ENCODE measurements at places on chromosomes 11 and 22.

- no peak for DNase-seq
These were observed 23.7 kb downstream of the YWHAH start for GRCh38 chr22:31968022-31968421.

- no peak for DNase-seq
These were observed 22.2 kb upstream of the ELFN2 start for GRCh38 chr22:37449331-37450001.

GRCh38 chr22:17811119-17811518, 36.9 kb upstream of the BID start:
- DNase-seq = no peak

- no peak for DNase-seq
These were observed 5.1 kb downstream of the TOLLIP start for GRCh38 chr11:1304380-1304779.

DNA sequence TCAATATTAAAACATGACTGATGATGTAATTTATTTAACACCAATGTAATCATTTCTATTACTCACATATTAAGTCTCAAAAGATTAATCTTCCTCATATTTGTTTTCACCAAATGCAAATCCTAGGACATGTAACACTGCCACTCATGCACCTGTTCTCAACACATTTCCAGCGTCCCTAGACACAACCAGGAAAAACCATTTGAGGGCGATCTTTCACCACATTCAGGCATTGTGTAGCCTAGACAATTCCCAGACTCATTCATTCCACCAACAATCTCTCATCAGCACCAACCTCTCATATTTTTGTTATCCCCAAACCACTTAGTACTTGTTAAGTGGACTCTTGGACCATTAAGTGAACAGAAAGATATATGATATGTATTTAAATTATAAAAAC, 66.1 kb downstream of the SLC36A4 start:
- no peak for DNase-seq

DNA sequence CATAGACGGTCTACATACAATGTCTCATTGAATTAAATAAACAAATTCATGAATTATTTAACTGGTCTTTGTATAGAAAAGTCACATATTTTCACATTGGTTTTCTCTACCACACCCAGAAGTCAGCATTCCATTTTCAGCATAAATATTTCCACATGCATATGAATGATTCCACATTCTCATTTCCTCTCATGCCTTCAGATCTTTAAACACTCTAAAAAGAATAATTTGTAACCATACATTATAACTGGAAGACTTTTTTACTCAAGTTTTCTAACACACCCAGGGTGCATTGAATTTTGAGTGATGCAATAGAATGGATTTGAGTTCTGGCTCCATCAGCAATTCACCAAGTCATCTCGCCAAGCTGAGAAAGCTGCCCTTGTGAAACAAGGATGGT, 501.8 kb upstream of the TENM4 start:
- no peak for DNase-seq

DNA sequence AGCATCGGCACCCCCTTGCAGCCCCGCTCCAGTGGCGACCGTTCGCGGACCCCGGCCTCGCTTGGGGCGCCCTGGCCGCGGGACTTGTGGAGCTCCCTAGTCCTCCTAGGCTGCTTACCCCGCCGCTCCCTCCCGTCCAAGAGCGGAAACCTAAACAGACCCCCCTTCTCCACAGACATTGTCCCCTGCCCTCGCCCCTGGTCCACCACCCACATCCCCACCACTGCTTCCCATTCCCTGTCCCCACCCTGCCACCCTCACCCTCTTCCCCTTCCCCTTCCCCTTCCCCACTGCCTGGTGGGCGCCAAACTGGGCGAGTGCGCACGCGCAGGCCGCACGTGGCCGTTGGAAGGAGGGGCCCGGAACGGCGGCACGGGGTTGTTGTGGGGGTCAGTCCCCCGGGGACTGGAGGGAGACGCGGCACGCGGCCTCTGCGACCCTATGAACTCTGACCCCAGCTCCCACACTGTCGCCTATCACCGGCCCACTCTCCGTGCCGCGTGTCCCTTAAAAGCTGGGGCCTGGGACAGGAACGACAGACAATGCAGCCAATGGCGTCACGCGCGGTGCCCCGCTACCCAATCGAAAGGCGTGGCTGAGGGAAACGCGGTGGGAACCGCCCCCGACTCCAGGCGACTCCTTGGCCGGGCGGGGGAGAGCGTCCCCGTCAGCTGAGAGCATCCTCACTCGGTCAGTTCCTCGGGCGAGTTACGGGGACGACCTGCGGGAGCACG, at the start of gene SNX32:
SNX32 (plus strand) TSS at position 667 of the 734 bp plus-strand sequence. CDS start 103 bp downstream, outside the sequence.
- DNase-seq = peak; percentile 75

GRCh38 chr11:74731301-74732094, at the start of gene CHRDL2:
Gene CHRDL2, minus strand, starts transcription at chr11:74731426. Its CDS starts 538 bp downstream, at chr11:74730888.
- DNase-seq = no peak

GRCh38 chr11:33618956-33619355, 81.7 kb downstream of the C11orf91 start:
- no peak for DNase-seq

DNA sequence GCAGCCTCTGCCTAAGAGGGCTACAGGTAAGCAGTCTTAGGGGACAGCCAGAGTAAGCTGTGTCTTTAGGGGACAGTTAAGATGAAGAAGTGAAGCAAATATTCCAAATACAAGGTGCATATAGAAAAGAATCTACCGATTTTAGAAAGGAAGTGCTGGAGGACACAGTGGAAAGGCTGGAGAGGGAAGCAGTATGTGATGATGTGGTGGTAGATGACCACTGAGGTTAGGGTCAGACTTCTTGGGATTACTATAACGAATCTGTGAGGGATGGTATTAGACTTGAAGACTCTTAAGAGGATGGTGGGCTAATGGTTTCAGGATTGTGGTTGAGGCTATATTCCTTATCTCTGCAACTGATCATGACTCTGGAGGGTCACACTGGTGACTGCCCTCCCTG, 40.0 kb upstream of the PHOX2A start:
- no peak for DNase-seq

GRCh38 chr11:113555071-113555619, 79.9 kb upstream of the DRD2 start:
- DNase-seq = no peak

GRCh38 chr11:45847911-45848316, 639 bp downstream of the CRY2 start:
- DNase-seq = no peak

DNA sequence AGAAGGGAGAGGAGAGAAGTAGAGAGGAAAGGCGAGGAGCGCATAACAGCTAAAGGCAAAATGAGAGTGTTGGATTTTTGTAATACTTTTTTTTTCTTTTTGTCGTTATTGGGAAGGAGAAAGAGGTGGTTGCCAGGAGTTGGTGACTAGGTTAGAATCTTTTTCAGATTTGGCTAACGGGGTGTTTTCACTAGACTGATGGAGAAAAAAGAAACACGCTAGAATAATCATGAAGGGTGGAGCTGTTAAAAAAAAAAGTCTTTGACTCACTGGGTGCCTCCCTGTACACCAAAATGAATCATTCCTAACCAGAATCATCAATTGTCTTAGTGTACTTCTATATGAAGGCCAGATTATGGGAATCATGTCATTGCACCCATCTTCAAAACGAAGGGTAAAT, 12.7 kb downstream of the BLID start:
- DNase-seq = no peak

DNA sequence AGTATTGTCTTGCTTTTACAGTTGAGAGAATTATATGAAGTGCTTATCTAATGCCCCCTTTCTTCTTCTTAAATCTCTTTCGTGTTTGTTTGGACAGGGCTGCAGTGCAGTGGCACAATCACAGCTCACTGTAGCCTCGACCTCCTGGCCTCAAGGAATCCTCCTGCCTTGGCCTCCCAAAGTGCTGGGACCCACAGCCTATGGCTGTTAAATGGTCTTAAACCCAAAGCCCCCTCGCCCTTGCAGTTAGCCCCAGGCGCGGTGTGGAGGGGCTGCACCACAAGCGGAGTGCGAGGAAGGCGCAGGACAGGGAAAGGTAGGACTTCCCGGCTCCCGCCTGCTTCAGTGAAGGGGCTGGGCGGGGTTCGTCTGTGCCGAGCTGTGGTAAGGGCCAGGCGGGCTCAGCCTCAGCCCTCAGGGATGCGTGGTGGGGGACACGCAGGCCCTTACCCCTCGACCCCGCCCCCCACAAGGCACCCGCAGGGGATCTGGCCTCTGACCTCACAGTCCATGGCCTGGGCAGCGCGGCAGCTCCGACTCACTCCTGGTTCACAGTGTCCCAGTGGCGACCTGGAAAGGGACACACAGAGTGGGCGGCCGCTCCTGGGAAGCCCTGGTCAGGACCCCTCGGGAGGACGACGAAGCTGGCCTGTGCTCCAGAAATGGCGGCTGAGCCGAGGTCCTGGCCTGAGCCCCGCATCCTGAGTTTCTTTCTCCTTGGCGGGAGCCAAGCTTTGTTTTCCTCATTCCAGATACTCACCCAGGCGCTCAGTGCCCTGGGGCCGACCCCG, 24.5 kb downstream of the BID start:
- no peak for DNase-seq

DNA sequence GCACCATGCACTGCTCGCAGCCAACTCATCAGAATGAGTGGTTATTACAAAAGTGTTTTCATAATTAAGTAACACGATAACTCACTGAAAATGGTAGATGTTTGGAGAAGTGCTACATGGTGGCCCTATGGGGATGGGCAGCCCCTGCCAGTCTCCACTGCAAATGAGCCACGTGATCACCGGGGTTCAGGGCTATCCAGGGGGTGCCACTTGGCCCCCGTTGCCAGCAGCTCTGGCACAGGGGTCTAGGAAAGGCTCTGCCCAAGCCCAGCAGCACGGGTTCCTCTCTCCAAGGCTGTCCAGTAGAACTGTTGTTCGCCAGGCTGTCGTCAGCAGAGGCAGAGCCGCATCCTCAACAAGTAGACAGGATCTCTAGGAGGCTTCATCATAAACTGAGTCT, 382.1 kb upstream of the B3GAT1 start:
- DNase-seq = no peak

GRCh38 chr11:132960273-132961078, 571.8 kb downstream of the OPCML start:
- no peak for DNase-seq

- no peak for DNase-seq
These were observed 10.4 kb downstream of the AP1B1 start for GRCh38 chr22:29377979-29378378.

DNA sequence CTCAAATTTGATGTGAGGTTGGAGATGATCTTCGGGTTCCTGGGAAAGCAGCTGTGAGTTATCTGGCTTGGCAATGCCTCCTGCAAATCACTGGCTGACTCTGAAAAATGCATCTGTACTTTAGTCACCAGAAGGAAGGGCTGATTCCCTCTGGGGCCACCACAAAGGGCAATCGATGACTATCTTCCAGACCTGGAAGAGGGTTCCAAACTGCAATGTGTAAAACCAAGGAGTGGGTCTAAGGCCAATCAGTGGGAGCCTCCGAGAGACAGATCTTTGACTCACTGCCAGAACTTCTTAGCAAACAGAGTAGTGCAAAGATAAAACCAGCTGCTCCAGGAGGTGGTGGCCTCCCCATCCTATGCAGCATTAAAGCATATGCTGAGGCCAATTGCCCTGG, 29.1 kb upstream of the PAK1 start:
- DNase-seq = peak; percentile 34

DNA sequence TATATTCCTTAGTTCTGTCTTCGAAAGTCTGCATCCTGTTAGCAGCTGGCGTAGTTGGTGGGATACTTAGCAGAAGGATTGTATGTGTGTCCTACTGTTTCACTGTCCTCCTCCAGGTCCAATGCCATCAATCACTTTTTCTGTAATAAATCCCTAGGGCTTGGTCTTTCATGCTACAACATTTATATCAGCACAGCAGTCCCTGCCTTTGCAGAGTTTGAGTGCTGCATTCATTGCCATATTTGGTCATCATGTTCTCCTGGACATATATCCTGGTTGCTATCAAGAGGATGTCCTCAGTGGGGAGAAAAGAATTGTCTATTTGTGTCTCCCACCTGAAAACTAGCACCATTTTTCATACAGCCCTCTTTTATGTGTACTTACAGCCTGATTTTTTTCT, 67.0 kb downstream of the OR5AK2 start:
- DNase-seq = no peak

DNA sequence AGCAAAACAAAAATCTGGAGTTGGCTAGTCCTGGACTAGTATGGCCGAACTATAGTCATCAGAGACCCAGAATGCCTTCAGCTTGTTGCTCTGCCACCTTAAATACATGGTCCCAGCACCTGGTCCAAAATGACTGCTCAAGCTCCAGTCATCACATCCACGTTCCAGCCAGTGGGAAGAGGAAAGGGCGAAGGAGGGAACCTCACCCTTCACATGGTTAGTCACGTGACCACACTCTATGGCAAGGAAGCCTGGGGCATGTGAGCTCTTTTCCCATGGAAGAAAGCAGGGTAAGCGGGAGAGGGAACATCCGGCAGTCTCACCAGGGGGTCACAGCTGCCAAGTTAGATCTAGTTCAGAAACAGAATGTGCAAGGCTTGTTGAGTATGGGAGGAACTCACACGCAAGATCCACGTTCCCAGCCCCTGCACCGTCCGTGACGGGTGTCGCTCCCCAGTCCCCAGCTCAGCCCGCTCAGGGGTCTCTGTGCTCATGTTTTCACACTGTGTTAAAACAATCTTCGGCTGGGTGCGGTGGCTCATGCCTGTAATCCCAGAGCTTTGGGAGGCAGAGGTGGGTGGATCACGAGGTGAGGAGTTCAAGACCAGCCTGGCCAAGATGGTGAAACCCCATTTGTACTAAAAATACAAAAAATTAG, 1.9 kb upstream of the ANO9 start:
- DNase-seq = no peak

GRCh38 chr22:45876136-45877035, 100.6 kb downstream of the WNT7B start:
- no peak for DNase-seq

- peak; percentile 99 for DNase-seq
These were observed at the start of gene B3GAT3 for GRCh38 chr11:62621567-62622470. Gene B3GAT3, minus strand, starts transcription at chr11:62621986. Its CDS starts 39 bp downstream, at chr11:62621947.

DNA sequence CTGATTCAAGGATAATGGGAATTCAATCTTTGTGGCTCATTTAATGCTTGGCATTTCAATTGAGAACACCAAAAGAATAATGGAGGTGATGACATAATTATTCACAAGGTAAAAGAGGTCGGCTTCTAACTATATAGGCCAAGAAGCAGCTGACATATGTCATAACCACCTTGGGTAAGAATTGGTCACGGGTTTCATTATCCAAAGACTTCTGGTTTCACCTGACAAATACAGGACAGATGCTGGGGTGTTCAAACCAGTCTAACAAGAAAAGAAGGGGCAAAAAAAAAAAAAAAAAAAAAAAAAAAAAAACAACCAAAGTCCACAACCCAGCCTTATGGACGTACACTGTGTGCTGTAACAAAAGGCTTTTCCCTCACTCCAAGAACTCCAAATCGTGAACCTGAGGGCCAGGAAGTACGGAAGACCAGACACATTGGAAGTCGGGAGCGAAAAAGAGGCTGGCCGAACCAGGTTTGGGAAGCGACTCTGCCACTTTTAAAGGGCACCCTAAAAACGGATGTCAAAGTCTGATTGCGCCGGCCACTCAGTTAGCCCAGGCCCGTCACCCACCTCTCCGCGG, 385 bp downstream of the HARBI1 start:
- DNase-seq = no peak

Data from NCI-H226 (cell line).